PC-3 (cell line): ENCODE measurements at places on chromosomes 3 and 15.

DNA sequence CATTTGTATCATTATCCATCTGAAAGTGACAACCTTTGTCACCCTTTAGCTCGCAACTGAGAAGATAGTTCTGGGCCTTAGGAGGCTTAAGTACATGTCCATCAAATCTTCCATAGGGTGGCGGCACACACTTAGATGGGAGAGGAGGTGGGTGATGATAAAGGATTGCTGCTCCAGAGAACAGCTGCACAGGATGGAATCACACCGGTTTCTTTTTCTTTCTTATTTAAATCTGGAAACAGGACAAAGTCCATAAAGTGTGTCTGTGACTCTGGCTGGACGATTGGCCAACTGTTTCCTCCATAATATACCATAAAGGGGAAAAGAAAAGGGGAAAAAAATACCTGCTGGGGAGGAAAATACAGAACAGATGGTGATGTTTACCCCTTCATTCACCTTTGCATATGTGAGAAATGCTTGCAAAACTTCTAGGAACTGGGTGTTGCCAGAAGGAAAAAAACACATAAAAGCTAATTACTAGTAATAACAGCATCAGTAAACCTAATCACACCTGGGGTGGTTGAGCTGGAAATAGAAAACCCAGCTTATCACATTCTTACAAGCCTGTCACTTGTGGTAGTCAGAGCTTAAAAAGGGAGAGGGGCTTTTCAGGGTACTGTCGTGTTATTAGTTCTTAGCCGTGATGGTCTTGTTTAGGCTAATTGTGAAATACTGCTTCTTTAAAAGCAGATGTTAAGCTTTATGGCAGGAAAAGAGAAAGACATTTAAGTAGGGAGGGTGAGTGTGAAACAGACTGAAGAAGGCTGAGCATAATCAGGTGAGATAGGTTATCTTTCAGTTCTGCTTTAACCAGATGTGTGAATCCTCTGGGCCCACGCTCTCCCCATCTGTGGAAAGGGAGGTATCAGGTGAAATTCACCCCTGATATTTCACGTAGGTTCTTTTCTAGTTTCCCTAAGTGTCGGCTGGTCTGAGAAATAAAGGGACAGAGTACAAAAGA is 16.7 kb downstream of the C2CD4A start:
- no peak for DNase-seq

DNA sequence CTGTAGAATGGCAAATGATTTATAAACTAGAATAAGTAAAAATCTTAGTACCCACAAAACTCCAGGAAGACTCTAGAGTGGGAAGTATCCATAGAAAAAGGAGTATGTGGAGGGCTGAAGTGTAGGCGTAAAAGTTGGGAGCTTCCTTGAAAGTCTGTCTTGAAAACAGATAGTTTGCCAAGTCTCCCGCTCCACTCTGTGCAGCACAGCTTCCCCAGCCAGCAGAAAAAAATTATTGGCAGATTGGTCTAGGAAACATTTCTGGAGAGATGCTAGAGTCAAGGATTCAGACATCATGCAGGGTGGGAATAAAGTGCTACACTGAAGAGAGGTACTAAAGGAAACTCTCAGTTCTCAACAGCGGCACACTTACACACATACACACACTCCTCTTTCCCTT is 53.4 kb upstream of the CD200R1L start:
- no peak for DNase-seq

DNA sequence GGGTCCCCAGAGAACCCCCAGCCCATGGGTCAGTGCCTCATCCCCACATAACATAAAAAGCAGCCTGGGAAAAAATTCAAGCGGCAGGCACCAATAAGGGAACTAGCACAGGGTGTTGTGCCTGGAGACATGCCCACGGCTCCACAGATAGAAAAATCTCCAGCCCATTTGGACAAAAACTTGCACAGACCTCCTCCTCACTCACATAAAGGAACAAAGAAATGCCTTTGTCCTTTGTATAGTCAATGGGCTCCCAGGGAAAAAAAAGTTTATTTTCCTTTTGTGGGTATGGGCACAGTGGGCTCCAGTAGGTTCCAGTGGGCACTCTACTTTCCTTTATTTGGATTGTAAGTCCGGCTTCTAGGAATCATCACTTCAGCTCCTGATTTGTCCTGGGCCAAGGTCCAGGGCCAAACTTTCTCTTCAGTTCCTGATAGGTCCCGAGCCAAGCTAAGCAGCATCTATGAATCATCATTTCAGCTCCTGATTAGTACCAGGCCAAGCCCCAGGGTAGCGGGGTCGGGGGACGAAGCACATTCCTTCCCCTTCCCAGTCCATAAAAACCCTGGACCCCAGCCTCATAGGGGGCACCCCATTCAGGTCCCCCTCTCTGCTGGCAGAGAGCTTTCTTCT is 1.6 kb upstream of the DNAH12 start:
- DNase-seq = no peak

DNA sequence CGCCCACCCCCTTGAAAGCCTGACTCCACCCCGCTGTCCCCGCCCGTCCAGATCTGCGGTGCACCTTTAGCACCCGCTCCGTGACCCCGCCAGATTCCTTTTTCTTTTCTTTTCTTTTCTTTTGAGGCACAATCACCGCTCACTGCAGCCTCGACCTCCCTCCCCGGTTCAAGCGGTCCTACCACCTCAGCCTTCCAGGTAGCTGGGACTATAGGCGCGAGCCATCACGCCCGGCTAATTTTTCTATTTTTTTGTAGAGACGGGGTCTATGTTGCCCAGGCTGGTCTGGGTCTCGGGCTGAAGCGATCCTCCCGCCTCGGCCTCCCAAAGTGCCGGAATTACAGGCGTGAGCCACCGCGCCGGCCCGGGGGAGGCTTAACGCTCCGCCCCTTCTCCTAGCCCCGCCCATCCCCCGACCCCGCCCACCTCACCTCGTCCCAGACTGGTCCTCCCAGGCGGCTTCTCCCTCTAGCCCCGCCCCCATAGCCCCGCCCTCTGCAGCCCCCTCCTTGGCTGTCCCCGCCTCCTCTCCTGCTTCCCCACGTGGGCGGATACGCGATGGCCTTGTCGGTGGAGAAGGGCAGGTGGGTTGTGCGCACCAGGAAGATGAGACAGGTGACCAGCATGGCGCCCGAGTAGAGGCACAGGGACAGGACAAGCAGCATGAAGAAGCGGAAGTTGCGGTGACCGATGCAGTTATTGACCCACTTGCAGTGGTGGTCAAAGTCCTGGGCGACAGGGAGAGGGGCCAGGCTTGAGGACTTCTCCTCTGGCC is 3.2 kb downstream of the ZDHHC19 start:
- DNase-seq = peak; percentile 39

DNA sequence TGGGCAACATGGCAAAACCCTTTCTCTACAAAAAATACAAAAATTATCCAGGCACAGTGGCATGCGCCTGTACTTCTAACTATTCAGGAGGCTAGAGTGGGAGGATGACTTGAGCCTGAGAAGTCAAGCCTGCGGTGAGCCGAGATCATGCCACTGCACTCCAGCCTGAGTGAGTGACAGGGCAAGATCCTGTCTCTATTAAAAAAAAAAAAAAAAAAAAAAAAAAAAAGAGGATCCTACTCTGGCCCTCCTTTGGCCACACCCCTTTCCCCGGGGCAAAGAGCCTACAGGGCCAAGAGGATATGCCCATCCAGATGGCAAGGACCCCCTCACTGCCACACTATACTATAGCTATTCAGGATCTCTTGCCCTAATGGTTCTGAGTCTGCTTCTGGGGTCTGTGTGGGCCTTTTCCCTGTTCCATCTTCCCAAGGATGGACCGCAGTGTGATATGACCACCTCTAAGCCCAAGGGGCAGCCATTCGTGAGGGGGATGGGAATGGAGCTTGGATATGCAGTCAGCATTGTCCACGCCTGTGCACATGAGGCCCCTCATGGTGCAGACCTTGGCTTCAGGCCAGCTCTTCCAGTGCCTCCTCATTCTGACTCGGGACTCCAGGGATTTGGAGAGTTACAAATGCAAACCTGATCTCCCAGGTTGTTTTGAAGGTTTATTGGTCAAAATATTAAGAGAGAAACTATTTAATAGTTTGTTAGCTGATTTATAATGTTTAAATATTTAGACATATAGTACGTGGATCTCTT is 7.3 kb downstream of the TYRO3 start:
- no peak for DNase-seq

DNA sequence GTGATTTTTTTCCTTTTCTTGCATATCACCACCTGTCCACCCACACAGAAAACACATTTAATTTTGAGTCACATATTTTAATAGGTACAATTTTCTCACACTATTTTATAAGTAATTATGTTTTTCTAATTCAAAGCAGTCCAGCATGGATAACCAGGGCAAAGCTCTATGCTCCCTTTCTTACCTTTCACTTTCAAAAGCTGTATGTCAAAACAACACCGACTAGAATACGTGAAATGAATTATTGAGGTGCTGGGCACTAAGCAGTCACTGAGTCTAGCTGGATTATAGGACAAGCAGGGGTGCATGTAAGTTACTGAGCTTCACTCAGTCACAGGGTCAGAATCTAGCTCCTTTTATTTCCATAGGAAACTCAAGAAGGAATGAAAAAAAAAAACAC is 60.6 kb downstream of the LSAMP start:
- DNase-seq = no peak

GRCh38 chr15:75347222-75348033 is 589 bp downstream of the NEIL1 start:
- peak; percentile 32 for DNase-seq

DNA sequence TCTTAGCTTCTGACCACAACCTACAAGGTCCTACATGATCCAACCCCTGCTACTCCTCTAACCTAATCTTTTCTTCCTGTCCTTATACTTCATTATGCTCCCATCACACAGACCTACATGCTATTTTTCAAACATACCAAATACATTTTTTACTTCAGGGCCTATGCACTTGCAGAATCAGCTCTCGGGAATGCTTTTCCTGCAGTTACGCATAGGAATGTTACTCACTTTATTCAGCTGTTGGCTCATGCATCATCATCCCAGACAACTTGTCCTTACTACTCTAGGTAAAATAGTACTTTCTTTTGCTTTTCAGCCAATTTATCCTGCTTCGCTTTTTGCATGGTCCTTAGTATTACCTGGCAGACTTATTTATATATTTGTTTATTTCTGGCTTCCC is 105.6 kb downstream of the OXSM start:
- peak; percentile 31 for DNase-seq

- no peak for DNase-seq
These were observed 206.6 kb downstream of the GBE1 start for GRCh38 chr3:81554801-81555200.

GRCh38 chr3:101574388-101575112 is 570 bp downstream of the PCNP start:
- DNase-seq = peak; percentile 73

DNA sequence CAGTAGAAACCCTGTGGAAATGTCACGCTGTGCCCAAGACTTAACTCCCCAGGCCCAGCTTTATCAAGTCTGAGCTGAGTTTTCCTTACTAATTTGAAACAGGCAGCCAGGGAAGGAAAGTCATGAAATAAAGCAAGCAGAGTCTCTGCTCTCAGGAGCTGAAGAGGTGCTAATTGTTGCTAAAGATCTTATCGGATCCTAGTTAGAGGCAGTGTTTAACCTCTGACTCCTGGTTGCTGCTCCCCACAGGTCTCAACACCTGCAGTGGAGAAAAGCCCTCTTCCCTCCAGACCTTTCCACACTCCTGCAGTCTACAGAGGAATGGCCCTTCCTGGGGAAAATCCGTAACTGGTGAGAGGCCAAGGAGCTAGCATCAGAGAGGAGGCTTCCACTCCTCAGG is 628.2 kb downstream of the NTRK3 start:
- DNase-seq = no peak

DNA sequence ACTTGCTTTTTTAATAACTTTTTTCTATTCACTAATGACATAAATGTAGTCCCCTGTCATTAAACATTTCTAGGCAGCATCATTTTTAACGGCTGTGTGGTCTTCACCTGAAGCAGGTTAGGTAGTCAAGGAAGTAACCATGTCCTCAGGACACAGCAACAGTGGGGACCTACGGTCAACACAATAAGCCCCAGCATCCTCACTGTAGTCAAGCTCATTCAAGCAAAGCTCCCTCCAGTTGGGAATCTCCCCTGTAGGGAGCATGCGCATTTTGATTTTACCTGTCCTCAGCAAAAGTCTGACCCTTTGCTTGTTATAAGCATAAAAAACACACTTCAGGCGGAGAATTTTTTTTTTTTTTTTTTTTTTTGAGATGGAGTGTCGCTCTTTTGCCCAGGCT is 151.4 kb downstream of the SHQ1 start:
- no peak for DNase-seq

GRCh38 chr3:154780263-154780662 is 299.9 kb upstream of the MME start:
- DNase-seq = no peak

GRCh38 chr3:144324076-144324475 is 352.5 kb downstream of the DIPK2A start:
- peak; percentile 68 for DNase-seq

DNA sequence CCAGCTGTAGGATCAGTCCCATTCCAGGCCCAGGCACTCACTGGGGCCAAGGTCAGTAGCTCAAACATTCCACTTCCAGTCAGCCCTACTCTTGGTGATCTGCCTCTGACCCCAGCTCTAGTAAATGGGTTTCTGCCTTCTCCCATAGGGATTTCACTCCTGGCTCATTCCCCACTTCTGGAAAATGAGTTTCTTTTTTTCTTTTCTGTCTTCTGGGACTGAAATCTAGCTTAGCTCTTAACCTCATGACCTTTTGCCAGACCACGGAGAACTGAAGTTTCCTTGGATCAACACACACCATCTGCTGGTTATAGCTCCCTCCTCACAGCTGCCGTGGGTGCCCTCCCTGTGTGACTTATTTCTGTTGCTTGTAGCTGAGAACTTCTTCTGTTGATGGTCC is 21.3 kb downstream of the MME start:
- DNase-seq = no peak

DNA sequence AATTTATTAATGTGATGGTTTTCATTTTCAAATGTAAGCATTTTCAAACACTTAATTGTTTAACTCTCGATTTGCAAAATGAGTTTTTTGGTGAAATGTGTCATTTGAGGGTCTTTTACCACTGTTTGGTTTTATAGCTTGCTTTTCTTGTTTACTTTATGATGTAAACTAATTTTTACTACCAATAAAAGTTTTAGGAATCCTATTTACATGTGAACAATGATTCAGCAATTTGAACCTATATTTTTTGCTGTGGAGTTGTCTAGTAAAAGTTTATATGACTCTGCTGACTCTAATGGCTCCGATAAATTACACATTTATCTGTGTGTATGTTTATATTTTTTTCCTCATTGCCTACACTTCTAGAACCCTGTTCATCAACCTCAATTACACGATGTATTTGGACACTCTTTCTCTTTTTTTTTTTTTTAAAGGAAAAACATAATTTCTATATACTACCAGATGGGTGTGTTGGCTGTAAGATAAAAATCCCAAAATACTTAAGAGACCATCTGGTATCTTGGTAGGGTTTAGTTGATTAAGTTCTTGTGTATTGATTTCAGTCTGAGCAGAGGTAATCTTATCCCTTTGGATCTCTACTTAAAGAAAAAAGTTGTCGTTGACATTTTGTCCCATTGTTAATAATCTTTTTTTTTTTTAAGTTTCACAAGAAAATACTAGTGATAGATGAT is 89.5 kb downstream of the PTPRG start:
- DNase-seq = no peak

GRCh38 chr15:85767785-85768529 is 26.8 kb downstream of the KLHL25 start:
- no peak for DNase-seq
